Stimulated activated CD8-positive, alpha-beta memory T cell treated with anti-CD3 and anti-CD28 coated beads, Interleukin-2, amount 100 ng/mL, for 48 hours (primary cell): ENCODE measurements at places on chromosomes 4 and X.

DNA sequence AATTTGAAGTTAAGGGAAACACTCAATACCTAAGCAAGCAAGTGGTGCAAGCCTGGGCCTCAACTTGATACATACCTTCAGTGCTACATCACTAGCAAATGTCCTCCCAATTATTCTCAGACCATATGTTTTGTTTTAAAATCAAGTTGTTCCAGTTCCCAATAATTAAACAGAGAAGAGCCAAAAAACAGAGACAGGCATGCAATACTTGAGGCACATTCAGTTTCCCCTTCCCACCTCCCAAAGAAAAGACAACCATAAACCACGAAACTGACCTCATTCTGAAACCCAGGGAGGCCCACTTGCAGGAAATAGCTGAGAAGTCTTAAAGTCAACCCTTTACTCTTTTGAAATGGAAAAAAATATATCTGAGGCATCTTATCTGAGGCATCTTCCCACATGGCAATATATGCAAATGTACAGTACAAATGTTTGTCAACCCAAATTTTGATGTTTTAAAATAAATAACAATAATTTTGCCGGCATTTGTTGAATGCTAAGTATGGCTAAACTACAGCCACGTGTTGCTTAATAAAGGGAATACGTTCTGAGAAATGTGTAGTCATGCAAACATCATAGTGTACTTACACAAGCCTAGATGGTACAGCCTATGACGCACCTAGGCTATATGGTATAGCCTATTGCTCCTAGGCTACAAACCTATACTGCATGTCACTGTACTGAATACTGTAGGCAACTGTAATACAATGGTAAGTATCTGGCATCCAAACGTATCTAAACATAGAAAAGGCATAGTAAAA is 147.5 kb downstream of the TSPAN5 start:
- no peak for DNase-seq

DNA sequence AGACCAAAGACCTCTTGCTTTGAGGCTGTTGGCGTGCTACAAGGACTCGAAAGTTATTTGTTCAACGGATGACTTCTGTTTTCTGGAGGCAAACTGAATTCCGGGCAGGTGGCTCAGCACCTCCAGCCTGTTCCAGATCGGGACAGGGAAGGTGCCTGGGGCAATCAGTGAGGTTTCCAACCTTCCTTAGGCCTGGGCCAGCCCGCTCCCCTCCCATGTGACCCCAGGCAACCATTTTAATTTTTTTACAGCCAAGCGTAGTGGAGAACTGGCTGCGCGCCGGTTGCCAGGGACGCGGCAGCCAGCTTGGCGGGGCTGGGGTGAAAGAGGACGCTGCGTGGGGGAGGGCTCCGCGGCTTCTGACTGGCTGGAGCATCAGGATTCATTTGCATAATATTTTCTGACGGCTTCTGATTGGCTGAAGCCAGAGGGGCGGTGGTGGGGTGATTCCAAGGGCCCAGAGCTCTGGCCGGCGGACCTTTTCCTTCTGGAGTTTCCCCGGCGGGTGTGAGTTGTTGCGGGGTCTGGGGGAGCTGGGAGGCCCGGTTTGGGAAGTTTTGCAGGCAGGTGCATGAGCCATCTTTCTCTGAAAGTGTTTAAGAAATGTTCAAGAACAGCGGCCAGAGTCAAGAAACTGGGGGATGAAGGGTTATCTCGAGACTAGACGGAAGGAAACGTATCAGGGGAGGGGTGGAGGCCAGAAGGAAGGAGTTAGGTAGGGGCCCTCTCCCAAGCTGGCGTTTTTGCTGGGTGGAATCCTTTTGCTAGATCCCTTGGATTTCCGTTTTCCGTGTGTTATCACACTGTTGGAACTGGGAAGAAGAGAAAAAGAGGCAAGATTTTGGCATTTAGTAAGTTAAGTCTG is at the start of gene MID1IP1:
MID1IP1 (plus strand) TSS at position 479 of the 865 bp plus-strand sequence. CDS start 3,488 bp downstream, outside the sequence.
- peak; percentile 49 for DNase-seq

DNA sequence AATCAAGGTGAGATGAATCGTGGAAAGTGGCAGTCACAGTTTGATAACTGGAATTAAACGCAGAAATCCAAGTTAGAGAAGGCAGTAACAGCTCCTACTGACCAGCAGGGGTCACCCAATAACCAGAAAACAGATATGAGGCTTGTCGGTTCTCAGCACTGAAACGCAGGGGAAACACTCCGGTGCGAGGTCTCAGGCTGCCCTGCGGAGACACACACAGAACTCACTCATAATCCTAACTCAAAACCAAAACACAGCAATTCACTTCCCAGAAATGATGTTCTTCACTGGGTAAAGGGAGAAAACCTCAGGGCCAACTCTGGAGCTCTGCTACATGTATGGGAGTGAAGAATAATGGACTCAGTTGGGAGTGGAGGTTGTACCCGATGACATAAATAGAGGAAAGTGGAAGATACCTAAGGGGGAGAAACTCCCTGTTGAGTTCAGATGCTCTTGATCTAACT is 384.4 kb downstream of the RAPGEF2 start:
- no peak for DNase-seq

- DNase-seq = no peak
Measured at GRCh38 chrX:107102980-107103379, 15.6 kb downstream of the RBM41 start.

- DNase-seq = no peak
Measured at GRCh38 chr4:172865103-172865502, 303.5 kb upstream of the GALNT7 start.

DNA sequence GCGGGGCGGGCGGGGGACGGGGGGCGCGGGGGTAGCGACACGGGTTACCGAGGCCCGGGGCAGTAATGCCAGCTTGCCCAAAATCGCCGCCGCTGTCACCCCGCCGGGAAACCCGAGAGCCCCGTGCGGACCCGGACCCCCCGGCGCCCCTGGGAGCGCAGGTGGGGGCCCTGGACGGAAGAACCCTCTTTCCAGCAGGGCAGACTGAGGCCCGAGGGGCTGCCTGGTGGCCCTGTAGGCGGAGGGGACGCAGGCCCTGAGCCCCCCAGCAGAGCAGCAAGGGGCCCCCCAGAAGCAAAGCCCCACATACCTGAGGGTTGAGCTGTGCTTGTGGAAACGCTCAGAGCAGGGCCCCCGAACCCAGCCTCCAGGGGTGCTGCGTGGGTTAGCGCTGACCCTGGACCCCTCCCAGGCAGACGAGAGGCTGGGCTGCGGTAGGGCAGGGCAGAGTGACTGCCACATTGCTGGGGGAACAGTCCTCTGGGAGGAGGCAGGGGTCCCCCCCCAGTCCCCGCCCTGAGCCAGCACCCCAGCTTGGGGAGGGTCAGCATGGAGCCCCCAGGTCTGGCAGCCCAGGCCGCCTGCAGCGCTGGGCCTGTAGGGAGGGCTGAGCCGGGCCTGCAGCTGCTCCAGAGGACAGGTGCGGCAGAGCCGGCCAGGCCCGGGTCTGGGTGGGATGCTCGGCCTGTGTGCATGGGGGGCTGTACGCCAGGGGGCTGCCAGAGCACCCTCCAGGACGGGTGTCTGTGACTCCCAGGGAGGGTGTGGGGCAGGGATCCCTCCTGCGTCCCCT is 646 bp downstream of the DOK7 start:
- no peak for DNase-seq

DNA sequence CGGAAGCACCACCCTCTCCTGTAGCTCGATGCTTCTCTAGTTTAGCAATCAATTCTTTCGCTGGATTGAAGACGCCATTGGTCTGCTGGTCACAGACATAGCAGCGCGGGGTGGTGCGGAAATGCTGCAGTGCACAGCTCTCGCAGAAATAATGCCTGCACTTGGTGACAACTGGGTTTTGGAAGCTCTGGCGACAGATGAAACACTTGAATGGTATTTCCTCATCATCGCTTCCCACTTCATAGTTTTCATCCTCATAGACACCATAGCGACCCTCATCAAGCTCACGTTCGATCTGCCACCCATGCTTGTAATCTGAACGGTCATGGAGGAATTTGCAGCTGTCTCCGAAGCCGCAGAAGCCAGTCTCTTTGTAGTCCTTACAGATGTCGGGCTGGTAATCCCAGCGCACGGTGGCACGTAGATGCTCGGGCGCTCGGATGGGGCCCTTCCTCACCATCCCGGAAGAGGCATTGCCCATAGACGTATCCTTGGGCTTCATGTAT is 854 bp downstream of the RNF113A start:
- DNase-seq = no peak

DNA sequence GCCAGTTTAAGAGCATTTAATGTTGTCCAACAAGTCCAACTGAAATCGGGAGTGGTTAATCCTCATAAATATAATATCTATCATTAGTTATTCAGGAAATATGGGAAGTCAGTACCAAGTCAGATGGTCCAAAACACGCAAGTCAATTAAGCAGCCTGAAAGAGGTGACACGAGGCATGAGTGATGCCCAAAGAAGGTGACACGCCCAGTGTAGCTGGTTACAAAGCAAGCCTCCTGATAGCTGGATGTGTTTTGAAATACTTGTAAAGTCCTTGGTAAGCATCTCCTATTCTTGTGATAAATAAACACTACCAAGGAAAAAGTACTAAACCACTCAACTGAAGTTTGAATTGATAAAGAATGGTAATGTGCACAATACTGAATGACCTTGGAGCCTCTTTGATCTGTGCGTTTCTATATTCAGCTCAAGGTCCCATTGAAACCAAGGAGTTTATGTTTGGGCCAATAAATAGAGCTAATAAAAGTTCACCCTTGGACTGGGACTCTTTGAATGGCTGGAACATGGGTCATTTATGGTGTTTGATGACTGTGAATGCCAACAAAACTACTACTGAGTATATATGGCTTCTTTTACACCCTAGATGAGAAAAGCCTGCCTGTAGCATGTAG is 93.2 kb upstream of the KLF3 start:
- no peak for DNase-seq

DNA sequence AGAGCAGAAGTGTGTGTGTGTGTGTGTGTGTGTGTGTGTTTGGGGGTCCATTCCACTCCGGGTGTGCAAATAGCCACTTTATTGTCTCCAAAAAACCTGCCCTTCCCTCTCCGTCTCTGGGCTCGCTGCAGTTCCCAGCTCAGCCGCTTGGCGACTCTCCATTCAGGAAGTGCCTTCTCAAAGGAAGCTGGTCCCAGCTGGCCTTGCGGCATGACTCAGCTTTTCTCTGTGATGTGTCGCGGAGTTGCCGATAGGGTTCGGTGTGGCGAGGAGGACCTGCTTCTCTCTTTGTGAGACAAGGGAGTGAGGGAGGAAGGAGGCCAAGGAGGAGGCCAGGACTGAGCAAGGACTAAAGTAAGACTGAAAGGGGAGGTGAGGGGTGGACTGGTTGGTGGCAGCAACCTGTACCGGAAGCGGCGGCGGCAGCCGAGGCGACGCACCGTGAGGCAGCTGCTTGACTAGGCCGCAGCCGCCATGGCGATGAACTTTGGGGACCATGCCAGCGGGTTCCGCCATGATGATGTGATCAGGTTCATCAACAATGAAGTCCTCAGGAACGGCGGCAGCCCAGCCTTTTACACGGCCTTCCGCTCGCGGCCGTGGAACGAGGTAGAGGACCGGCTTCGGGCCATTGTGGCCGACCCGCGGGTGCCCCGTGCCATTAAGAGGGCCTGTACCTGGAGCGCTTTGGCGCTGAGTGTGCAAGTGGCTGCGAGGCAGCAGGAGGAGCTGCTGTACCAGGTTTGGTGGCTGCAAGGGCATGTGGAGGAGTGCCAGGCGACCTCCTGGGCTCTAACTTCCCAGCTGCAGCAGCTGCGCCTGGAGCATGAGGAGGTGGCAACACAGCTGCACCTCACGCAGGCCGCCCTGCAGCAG is at the start of gene TEX13C:
TEX13C (plus strand) TSS at position 226 of the 876 bp plus-strand sequence; CDS start at position 475, 249 bp downstream.
- DNase-seq = no peak

GRCh38 chr4:154422152-154422551 is 69.4 kb downstream of the DCHS2 start:
- no peak for DNase-seq

DNA sequence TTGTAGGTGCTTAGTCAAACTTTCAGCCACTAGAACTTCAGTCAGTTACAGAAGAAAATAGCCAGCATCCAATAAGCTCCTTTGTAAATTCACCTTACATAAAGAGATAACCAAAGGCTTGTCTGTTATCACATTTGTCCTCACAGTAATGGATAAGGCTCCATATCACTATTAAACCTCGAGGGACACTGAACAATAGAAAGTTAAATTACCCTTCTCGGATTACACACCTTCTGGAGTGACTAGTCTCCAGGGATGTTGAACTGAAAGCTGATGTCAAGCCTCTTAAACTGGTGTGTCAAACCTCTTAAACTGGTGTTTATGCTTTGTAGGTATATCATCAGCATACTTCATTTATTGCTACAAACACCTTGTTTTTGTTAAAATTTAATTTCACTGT is 639.0 kb downstream of the CENPC start:
- DNase-seq = no peak

GRCh38 chrX:151478058-151478457 is 81.1 kb downstream of the VMA21 start:
- no peak for DNase-seq

DNA sequence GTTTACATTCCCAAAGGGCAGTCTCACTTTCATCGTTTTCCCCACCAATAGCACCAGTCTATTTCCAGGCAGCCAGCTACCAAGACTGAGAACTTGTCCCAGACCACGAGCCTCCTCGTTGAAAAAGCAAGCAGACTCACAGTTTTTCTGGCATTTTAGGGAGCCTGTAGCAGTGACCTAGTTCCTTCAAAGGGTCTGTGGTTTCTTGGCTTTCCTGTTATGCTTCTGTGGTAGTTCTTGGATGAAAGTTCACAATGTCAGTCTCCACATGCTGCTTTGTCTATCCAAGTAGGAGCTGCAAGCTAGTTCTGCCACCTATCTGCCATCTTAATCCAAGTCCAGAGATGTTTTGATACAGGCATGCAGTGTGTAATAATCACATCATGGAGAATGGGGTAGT is 151.6 kb upstream of the ZC4H2 start:
- DNase-seq = no peak

GRCh38 chr4:15020502-15021286 is 18.4 kb downstream of the CPEB2 start:
- no peak for DNase-seq

- DNase-seq = no peak
Measured at GRCh38 chr4:2459589-2460349, 9.1 kb upstream of the RNF4 start.

DNA sequence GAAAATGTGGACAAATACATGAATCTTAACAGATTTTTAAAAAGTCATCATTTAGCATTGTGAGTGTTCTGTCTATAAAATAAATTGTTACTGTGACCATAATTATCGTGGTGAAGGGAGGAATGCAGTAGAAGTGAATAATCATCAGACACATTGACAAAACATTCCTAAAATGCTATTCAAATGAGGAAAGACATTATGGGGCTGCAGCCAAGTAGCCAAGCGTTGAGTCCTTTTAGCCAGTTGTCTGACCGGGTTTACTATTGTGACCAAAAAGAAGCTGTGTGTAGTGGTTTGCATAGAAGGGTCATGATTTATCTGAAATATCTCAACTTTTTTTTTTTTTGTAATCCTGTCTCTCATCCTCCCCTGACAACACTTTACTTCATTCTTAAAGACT is 19.5 kb downstream of the WWC2 start:
- no peak for DNase-seq

GRCh38 chr4:6500481-6501140 is 28.2 kb upstream of the PPP2R2C start:
- no peak for DNase-seq

DNA sequence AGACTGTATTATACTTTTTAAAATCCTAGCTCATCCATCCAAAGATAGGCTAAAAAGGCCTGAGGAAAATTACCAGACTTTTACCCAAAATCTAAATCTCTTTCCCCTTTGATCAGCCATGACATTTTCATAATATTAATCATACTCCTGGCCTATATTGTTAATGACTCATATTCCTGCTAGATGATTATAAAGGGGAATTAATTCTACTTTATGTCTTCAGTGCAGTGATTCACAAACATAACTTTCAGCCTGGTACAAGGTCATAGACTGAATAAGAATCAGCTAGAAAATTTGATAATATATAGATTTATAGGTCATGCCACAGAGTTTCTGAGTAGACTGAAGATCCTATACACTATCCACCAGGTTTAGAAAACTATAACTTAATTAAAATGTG is 1905.4 kb downstream of the C4orf33 start:
- DNase-seq = no peak
